ENCODE measurements at places on chromosomes 3 and 15. TPM values are rescaled to one million over a fixed set of nuclear protein-coding genes. Genes with fewer than 3 reads are reported as not detected.

IL17RE gene
- 0.63 TPM for total RNA-seq

ARPIN gene
- total RNA-seq = 11.3 TPM

CHST14 gene
- 5.2 TPM for total RNA-seq

NR1I2 gene
- under 0.01 TPM for total RNA-seq

RLBP1 gene
- total RNA-seq = not detected

Data from bronchial smooth muscle cell (primary cell).